Stimulated activated CD8-positive, alpha-beta memory T cell treated with anti-CD3 and anti-CD28 coated beads, Interleukin-7, amount 100 ng/mL, for 4 hours (primary cell): ENCODE measurements at places on chromosomes 1 and 21.

DNA sequence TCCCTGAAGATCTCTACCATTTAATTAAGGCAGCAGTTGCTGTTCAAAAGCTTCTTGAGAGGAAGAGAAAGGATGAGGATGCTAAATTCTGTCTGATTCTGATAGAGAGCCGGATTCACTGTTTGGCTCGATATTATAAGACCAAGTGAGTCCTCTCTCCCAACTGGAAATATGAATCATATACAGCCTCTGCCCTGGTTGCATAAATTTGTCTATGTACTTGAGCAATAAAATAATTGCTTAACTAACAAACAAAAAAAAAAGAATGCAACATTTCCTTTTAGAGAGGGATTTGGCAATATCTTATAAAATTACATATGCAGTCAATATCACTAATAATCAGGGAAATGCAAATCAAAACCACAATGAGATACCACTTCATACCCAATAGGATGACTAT, 26.8 kb downstream of the ALDH9A1 start:
- DNase-seq: no peak

DNA sequence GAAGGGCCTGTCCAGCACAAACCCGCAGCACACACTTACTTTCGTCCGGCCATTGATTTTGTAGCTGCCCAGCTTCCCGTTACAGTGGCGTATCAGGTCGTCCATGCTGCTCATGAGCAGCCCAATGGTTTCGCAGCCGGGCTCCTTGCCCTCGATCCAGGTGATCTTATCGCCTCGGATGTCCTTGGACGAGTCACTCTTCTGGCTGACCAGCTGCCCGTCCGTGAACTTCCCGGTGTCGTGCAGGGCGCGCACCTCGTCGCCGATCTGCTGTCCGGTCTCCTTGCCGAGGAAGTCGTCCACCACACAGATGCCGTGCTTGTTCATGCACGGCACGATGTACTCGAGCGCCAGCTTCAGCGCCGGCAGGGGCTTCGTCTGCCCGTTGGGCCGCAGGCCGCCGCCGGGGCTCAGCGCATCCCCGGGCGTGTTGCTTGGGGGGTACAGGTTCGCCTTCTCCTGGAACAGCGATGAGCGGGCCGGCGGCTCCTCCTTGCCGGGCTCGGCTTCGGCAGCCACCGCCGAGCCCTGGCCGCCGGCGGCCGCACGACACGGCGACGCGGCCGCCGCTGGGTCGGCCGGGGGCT, 1.0 kb downstream of the EGLN1 start:
- DNase-seq: no peak

GRCh38 chr1:92444351-92444750, 42.4 kb downstream of the GFI1 start:
- DNase-seq: no peak

DNA sequence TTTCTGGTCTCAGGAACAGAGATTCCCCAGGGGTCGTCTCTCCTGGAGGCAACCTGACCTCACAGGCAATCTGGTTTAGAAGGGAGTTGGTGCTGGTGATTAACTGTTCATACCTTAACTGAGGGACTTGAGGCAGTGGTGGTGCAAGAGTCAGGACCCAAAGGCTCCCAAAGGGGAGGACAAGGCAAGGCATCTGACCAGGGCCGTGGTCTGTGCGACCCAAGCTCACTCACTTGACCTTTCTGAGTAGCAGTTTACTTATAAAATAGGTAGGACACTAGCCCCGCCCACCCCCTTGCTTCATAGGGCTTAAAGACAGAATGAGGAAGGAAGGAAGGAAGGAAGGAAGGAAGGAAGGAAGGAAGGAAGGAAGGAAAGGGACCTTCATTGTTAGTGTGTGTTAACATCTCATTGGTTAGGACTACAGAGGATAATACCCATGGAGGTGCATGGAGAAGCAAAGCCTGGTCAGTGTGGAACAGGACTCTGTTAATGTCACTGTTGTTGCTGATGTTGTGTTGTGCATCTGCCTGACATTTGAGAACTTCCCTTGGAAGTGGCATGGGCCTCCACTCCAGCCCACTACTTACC, 4.6 kb upstream of the KCNA2 start:
- no peak for DNase-seq

DNA sequence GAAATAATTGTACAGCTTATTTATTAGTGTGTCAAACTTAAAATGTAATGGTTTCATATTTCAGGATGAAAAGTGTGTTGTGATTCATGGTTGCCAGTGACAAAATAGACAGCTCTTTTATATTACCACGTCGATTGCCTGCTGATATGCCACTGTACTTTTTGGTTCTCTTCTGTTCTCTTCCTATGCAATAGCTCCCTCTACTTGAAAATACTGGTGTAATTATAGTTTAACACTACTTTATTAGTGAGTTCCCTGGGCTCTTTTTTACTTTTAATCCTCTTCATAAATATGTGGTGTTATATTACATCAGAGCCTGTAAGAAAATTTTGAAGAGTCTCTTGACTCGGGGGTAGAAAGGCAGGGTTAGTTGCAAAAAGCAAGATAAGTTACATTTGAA, 111.3 kb downstream of the PATJ start:
- no peak for DNase-seq

GRCh38 chr1:3731583-3732433, 20.4 kb upstream of the CCDC27 start:
- DNase-seq: no peak

DNA sequence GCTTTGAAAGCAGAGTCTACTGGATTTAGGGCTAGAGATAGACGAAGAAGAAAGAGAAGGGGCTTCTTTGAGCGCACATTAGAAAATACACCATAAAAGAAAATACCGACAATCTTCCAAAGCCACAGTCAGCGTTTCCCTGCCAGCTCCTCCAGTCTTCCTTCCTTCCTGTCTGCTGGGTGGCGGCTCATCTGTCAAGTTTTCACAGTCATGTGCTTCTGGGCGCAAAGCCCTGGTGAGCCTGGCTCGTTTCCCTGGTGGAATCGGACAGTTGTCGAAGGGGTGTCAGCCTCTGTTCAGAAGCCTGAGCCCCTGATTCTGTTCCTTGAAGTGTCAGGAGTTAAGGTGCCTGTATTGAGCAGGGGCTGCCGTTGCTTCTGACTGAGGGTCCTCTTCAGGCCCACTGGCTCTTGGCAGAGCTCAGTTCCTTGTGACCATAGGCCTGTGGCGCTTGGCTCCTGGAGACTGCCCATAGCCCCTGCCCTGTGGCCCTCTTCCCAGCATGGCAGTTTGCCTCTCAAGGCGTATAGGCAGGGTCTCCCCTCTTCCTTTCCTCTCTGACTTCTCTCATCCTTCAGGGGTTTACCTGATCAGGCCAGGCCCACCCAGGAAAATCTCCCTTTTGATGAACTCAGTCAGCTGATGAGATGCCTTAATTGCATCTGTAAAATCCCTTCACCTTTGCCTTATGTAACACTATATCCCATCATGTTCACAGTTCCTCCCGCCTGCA, 58.6 kb downstream of the ADARB1 start:
- no peak for DNase-seq

GRCh38 chr21:28875078-28875477, 117.6 kb downstream of the LTN1 start:
- DNase-seq: no peak

DNA sequence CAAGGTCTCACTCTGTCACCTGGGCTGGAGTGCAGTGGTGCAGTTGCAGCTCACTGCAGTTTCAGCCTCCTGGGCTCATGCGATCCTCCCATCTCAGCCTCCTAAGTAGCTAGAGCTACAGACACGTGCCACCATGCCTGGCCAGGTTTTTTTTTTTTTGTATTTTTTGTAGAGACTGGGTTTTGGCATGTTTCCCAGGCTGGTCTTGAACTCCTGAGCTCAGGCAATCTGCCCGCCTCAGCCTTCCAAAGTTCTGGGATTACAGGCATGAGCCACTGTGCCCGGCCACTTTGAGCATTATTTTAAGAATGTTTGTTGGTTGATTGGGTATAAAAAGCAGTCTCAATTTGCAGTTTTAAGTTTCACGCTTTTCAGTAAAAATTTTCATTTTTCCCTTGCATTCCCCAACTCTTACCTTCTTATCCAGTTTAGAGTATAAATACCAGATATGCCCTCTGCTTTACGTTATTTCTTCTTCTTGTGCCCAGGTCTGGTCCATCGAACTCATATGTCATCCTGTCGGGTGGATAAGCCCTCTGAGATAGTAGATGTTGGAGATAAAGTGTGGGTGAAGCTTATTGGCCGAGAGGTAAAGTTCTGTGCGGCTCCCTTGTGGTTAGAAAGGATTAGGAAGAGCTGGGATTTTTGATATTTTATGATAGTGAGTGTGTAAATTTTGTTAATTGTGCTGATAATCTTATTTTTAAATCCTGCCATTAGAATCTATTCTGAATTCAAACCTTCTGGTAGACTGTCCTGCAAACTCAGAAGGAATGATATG, 36.0 kb downstream of the FABP3 start:
- no peak for DNase-seq

GRCh38 chr1:228368801-228369607, 37.6 kb downstream of the TRIM11 start:
- no peak for DNase-seq

- no peak for DNase-seq
These were observed 31.1 kb downstream of the EEIG2 start for GRCh38 chr1:108590957-108591356.

- DNase-seq: no peak
These were observed 16.5 kb upstream of the SPAG17 start for GRCh38 chr1:118201524-118201923.

GRCh38 chr1:192610112-192610889, 25.6 kb upstream of the RGS13 start:
- no peak for DNase-seq

- DNase-seq: no peak
These were observed 511.1 kb upstream of the ADGRL4 start for GRCh38 chr1:79517470-79518224.

- no peak for DNase-seq
These were observed 16.6 kb downstream of the COPA start for GRCh38 chr1:160326418-160326817.

DNA sequence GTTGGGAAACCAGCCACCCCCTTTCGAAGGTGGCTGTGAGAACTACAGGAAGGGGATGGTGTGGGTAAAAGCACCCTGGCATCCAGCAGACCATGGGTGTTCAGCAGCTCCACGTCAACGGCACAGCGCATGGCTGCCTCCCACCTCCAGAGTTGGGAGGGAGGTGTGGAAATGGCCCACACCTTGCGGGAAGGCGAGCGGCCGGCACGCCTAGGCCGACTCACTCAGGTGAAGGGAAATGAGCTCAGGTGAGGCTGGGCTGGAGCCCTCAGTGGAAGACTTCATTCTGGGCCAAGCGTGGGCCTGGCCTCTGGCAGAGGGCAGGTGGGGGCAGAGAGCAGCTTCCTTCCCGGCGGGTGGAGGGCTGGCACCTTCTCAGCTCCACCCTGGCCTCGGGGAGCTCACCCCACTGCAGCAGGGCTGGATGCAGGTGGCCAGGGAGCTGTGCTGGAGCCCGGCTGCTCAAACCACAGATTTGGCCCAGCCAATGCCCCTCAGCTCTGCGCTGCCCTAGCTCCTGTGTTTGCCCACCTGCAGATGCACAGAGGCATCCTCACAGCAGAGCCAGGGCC, 24.8 kb upstream of the ALDH4A1 start:
- no peak for DNase-seq

- no peak for DNase-seq
These were observed 3.7 kb downstream of the SMPDL3B start for GRCh38 chr1:27938488-27938887.

- peak; percentile 37 for DNase-seq
These were observed 15.8 kb upstream of the NUP210L start for GRCh38 chr1:154170547-154171222.

DNA sequence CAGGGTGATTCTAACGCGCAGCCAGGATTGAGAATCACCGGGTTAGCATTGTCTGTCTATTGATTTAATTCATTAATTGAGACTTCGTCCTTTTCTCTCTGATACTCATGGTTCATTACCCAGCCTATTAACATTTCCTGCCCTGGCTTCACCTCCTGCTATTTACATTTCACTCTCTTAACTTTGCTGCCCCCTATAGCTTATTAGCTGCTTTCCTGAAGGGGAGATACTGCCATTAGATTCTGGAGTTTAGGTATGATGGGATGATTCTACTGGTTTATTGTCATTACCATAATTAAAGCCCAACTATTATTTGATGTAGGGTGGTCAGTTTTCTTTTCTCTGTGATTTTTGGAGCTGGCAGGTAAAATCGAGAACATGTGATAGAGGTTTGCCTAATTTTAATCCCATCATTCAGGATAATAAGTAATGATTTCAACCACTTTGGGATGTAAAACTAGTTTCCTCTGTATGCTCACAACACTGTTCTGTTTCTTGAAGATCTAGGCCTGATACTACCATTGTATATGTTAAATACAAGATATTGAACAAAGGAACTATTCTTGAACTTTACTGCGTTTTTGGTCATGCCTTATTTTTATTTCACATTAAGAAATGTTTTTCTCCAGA, 6.4 kb downstream of the PPP2R5A start:
- no peak for DNase-seq

DNA sequence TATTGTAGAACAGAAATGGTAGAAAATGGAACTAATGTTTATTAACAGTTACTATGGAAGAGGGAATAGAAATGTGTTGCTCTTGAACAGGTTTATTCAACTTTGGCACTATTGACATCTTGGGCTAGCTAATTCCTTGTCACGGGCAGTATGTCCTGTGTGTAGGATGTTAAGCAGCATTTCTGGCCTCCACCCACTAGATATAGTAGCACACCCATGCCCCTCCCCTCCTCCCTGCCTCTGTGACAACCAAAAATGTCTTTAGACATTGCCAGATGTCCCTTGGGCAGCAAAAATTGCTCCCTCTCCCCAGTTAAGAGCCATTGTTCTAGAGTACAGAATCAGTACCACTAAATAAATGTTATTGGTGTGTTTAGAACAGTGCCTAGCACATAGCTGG, 91.4 kb upstream of the TPTE start:
- DNase-seq: no peak

DNA sequence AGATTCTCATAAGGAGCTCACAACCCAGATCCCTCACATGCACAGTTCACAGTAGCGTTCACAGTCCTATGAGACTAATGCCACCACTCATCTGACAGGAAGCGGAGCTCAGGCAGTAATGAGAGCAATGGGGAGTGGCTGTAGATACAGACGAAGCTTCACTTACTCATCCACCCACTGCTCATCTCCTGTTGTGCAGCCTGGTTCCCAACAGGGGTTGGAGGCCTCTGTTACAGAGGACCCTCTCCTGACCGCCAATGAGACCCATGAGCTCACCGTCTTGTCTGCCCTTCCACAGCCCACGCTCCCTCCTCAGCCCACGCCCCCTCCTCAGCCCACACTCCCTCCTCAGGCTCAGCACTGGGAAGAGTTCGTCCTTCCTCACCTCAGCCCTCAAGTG, 39.6 kb downstream of the RSPH1 start:
- no peak for DNase-seq

- DNase-seq: no peak
These were observed 65.5 kb downstream of the MEF2D start for GRCh38 chr1:156434989-156435544.

DNA sequence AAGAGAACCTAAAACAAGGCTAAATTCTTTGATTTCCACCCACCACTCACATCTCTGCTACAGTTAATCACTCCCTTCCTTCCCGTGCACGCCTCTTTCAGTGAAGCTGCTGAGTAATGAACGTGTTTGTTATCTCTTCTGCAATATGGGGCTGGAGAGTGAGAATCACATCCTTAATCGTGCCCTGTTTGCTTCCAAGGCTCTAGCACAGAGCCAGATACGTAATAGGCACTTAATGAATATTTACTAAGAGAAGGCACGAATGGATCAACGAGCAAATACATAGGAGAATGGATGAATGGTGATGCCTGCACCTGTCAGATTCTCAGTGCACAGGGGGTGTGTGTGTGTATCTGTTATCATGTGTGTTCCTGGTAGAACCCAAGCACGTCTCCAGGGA, 22.1 kb upstream of the FAM43B start:
- no peak for DNase-seq

GRCh38 chr1:2808831-2809605, 7.5 kb upstream of the TTC34 start:
- no peak for DNase-seq
